Adrenal gland (tissue), 19 donors: ENCODE measurements at places on chromosomes 2 and 18. TPM values are rescaled to one million over a fixed set of nuclear protein-coding genes. Genes with fewer than 3 reads are reported as not detected.

DNA sequence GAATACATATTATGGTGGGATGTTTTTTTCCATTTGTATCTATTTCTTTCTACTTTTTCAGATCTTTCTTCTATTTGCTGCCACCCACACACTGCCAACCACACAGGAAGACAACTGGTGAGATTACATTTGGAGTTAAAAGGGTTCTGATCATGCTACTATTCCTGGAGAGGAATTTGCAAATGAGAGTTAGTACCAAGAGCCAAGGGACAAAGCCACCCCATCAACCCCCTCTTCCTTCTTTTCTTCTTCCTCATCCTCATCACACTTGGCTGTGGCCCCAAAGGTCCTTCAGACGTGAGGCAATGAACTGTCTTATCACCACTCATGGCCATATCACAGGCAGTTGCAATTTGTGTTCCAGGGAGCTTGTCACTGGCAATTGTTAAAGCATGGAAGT is 215.6 kb upstream of the SLC14A2 start:
- no peak for DNase-seq

DNA sequence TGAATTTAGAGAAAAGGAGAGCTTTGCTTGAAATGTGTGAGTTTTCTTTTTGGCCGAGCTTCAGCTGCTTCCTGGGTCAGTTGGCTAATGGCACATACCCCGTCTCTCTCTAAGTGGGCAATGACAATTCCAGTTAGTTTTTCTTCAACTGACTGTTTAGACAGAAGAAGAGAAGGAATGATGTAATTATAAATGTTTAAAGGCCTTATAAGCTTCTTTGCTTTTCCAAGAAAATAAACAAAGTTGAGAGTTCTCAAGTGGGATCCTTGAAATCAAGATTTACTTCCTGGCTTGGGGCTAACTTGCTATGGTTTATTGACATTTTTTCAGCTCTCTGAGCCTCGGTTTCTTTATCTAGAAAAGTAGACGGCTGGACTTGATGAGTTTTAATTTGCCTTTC is 794.9 kb upstream of the ACVR2A start:
- DNase-seq, result no peak

DNA sequence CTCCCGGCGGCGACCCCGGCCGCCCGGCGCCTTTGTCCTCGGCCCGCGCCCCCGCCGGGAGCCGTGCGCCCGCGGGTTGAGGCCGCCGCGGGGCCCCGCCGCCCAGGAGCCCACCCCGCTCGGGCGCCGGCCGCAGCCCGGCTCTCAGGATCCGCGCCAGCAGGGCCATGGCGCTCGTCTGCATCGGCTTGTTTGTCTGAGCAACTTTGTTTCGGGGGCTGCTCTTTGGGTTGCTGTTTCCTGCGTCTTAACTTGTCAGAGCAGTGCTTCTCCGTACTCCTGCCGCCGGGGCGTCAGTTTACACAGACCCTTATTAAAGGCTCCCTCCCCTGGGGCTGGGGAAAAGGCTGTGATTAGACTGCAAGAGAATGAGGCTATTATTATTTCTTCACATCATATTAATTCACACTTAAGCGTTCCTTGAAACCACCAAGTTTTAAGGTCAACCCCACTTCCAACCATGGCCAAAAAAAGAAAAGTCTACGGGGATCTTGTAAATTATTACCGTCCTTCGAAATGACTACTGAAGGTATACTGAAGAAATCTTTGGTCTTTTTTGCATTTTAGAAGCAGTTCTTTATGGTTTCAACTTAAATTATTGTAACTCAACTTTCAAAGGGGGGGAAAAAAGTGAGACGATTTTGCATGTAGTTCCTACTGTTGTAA is at the start of gene CYP27C1:
CYP27C1 (minus strand) TSS at position 198 of the 666 bp plus-strand sequence; CDS start at position 169, 29 bp downstream.
- no peak for DNase-seq

DNA sequence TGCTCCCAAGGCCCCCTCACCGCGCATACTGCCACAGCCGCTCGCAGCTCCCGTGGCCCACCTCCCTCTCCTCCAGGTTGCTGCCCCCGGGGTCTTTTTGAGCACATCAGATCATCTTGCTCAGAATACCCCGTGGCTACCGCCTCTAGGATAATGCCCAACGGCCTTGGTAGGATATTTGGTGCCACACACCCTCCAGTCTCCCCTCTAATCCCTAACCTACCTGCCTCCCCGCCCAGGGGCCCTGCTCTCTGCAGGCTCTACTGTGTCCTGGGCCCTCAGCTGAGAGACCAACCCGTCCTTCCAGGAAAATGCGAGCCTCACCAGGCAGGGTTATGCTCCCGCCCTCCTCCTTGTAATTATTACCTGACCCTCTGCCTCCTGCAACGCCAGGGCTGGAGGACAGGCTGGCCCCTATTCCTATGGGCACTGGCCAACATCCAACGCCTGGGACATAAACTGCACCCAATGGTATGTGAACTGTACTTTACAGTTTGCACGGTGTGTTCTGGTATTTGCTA is 1.5 kb upstream of the MTCL1 start:
- no peak for DNase-seq

The SLC5A7 gene
- 0.51 TPM for polyA plus RNA-seq

The NRP2 gene
- polyA plus RNA-seq, result 32.5 TPM
